ENCODE measurements at places on chromosomes 16 and 17. TPM values are rescaled to one million over a fixed set of nuclear protein-coding genes. Genes with fewer than 3 reads are reported as not detected.

DNA sequence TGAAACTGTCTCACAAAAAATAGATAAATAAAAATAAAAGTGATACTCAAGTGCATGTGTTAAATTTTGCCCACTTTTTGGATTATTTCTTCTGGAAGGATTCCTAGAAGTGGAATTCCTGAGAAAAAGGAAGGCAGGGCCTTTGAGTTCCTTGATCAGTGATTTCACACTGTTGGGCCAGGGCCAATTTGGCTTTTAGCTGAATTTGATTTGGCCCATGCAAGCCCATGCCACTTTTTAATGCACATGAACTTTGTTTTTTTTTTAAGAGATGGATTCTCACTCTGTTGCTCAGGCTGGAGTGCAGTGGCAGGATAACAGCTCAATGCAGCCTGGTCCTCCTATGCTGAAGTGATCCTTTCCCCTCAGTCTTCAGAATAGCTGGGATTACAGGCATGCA is 96.3 kb downstream of the TNFRSF13B start:
- no peak overlapping the region for H3K27ac ChIP-seq
- H3K27me3 ChIP-seq, result no peaks in the 10 kb centered on the region
- DNase-seq, result peak; percentile 74

GRCh38 chr16:60371591-60371990 is 1637.5 kb upstream of the GOT2 start:
- H3K27me3 ChIP-seq, result no peaks in the 10 kb centered on the region
- no peaks in the 10 kb centered on the region for H3K36me3 ChIP-seq
- no peak overlapping the region for H3K4me3 ChIP-seq
- no peak overlapping the region for H3K27ac ChIP-seq

DNA sequence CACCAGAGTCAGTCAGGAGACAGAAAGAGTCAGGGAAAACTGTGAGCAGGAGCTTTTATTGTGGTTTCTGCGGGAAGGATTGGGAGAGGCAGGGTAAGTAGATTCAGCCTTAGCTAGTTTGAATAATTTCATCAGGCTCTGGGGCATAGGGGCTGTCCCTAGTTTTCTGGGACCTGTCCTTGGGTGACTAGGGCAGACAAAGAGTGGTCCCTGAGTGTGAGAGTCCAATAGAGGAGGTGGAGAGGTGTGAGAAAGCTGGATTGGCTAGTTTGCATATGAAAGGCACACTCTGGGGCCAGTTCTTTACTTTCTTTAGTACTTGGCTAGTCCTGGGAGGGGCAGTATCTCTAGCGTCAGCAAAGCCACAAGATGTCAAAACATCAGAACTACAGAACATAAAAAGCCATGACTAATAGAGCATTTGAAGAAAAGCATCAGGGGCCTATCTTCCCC is 255.6 kb downstream of the HS3ST3A1 start:
- H3K27ac ChIP-seq, result no peak overlapping the region
- no peaks in the 10 kb centered on the region for H3K4me1 ChIP-seq
- DNase-seq, result no peak
- no peaks in the 10 kb centered on the region for H3K27me3 ChIP-seq

The RAB37 gene
- total RNA-seq, result 10.6 TPM

The FOXL1 gene
- 0.25 TPM for total RNA-seq

The IGSF6 gene
- total RNA-seq, result 5.5 TPM
